ENCODE measurements at places on chromosomes 11 and 22. TPM values are rescaled to one million over a fixed set of nuclear protein-coding genes. Genes with fewer than 3 reads are reported as not detected.
A peak's percentile ranks its signal among the peaks of the same experiment; 100 is the strongest.

APOL4 gene
- 1.1 TPM for total RNA-seq

GRCh38 chr11:95688015-95688414 lies 101.6 kb downstream of the FAM76B start:
- no peaks in the 10 kb centered on the region for H3K4me1 ChIP-seq
- H3K36me3 ChIP-seq, result no peaks in the 10 kb centered on the region
- DNase-seq, result no peak
- H3K27me3 ChIP-seq, result no peaks in the 10 kb centered on the region
- no peak overlapping the region for H3K27ac ChIP-seq
- no peak overlapping the region for H3K4me3 ChIP-seq

POTEH gene
- total RNA-seq, result not detected

RASD2 gene
- total RNA-seq, result 0.05 TPM

DNA sequence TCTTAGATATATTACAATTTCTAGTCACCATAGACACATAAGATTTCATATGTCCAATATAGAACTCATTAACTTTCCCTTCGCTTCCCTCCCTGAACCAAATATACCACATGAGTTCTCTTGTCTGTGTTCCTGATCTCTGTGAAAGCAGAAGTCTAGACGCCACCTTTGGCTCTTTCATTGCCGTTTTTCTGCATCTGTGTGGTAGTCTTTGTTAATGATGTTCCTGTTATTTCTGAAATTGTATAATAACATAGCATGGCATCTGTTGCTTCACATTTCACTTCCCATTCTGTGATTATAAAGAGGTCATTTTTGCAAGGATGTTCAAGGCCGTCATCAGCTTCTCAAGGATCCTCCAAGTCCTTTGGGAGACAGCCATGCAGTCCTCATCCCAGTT lies 58.5 kb downstream of the NCAM1 start:
- H3K27me3 ChIP-seq, result no peaks in the 10 kb centered on the region
- no peaks in the 10 kb centered on the region for H3K36me3 ChIP-seq
- no peak for DNase-seq
- H3K4me3 ChIP-seq, result no peak overlapping the region
- no peak overlapping the region for H3K27ac ChIP-seq

- DNase-seq, result no peak
- no peak overlapping the region for H3K4me3 ChIP-seq
- no peaks in the 10 kb centered on the region for H3K36me3 ChIP-seq
- no peaks in the 10 kb centered on the region for H3K27me3 ChIP-seq
Observed at GRCh38 chr22:42862045-42862734, 5.1 kb upstream of the ARFGAP3 start.

- no peaks in the 10 kb centered on the region for H3K27me3 ChIP-seq
- peak; percentile 90 for DNase-seq
- no peak overlapping the region for H3K27ac ChIP-seq
- no peaks in the 10 kb centered on the region for H3K4me1 ChIP-seq
- no peak overlapping the region for H3K4me3 ChIP-seq
Observed at GRCh38 chr22:20128902-20129746, 2.5 kb upstream of the ZDHHC8 start.

- no peaks in the 10 kb centered on the region for H3K27me3 ChIP-seq
- no peak overlapping the region for H3K4me3 ChIP-seq
- no peak for DNase-seq
- H3K27ac ChIP-seq, result no peak overlapping the region
- H3K4me1 ChIP-seq, result no peaks in the 10 kb centered on the region
Observed at GRCh38 chr11:46047520-46047919, 73.7 kb downstream of the PHF21A start.

GRCh38 chr11:821512-822371 lies 3.0 kb downstream of the PNPLA2 start:
- peaks cover 4% of the 10 kb centered on the region for H3K36me3 ChIP-seq
- no peaks in the 10 kb centered on the region for H3K27me3 ChIP-seq
- H3K27ac ChIP-seq, result peak overlapping the region; percentile 88
- H3K4me1 ChIP-seq, result no peaks in the 10 kb centered on the region

GRCh38 chr11:128524172-128524571 lies 63.2 kb downstream of the ETS1 start:
- no peaks in the 10 kb centered on the region for H3K27me3 ChIP-seq
- no peaks in the 10 kb centered on the region for H3K4me1 ChIP-seq
- H3K27ac ChIP-seq, result peak overlapping the region; percentile 5
- DNase-seq, result no peak
- H3K36me3 ChIP-seq, result no peaks in the 10 kb centered on the region

DNA sequence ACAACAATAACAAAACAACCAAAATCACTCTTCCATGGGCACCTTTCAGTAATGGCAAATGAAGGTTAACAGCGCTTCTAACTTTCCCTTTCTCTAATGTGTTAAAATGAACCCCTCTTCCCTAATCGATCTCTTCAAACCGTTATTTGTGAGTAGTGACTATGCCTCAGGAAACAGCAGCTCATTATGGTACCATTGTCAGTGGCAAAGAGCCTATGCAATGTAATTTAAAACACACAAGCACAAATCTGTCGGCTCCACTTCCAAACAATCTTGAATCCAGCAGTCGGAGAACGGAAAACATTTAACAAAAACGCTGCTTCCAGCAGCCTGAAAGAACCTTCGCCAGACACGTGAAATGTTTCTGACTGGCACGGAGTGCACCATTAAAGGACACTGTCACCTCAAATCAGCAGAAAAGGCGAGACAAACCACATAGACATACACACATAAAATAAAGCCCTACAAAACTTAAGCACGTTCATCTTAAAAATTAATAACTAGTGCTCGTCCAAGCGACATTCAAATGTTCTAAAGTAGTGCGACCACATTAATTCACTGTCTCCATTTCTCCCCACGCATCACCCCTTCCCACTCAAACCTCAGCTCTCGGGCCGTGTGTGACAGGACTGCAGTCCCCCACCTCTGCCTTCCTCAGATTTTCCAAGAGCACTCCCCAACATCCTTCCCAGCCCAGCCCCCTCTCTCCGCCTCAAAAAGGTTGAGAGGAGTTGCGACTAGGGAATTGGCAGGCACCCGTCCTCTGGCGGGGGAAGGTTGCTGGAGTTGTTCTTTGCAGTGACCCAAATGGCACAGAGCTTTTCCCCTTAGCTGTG lies 748 bp downstream of the RAB30 start:
- H3K4me1 ChIP-seq, result peaks cover 2% of the 10 kb centered on the region
- H3K4me3 ChIP-seq, result peak overlapping the region; percentile 55
- H3K27ac ChIP-seq, result peak overlapping the region; percentile 76
- no peaks in the 10 kb centered on the region for H3K36me3 ChIP-seq

TPBGL gene
- total RNA-seq, result not detected

GRCh38 chr11:29125606-29126005 lies 891.2 kb downstream of the KCNA4 start:
- no peaks in the 10 kb centered on the region for H3K36me3 ChIP-seq
- no peak overlapping the region for H3K27ac ChIP-seq
- H3K4me1 ChIP-seq, result no peaks in the 10 kb centered on the region
- no peaks in the 10 kb centered on the region for H3K27me3 ChIP-seq
- no peak for DNase-seq

DNA sequence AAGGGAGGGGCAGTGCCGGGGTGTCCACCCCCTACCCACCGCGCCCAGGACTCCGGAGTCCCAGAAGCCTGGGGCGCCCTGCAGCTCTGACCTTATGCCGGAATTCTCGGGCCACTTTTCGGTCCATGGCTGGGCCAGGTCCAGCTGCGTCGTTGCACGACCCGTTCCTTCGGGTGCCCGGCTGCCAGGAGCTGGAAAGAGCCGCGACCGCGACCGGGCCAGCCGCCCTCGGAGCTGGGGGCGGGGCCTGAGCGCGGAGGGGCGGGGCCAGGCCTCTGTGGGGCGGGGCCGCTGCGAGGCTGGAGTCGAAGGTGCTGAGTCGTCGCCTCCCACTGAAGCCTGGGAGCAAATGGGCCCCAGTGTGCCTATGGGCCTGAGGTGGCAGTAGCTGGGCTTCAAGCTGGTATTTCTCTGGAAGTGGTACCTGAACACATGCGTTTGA lies at the start of gene USH1C:
USH1C (minus strand) TSS at position 236 of the 442 bp plus-strand sequence; CDS start at position 127, 109 bp downstream.
- H3K4me3 ChIP-seq, result no peak within 1 kb of the TSS
- H3K27me3 ChIP-seq, result no peaks in the 10 kb centered on the region

DNA sequence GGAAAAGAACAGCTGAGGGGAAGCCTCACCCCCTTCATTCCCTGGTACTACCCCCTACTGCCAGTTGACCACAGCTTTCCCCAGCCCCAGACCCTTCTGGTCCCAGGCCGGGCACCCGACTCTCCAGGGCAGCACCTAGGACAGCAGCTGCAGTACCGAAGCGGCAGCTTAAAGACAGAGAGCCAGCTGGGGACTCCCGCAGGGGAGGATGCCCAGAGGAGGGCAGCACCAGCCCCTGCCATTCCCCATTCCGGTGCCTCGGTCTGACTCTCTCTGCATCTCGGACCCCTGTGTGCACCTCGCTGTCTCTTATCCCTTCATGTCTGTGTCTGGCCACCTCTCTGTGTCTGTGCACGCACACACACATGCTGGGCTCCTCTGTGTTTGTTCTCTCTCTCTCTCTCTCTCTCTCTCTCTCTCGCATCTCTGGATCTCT lies 9.4 kb downstream of the IGSF9B start:
- no peak for DNase-seq
- H3K4me3 ChIP-seq, result no peak overlapping the region
- no peak overlapping the region for H3K27ac ChIP-seq
- no peaks in the 10 kb centered on the region for H3K4me1 ChIP-seq
- H3K36me3 ChIP-seq, result no peaks in the 10 kb centered on the region

DNA sequence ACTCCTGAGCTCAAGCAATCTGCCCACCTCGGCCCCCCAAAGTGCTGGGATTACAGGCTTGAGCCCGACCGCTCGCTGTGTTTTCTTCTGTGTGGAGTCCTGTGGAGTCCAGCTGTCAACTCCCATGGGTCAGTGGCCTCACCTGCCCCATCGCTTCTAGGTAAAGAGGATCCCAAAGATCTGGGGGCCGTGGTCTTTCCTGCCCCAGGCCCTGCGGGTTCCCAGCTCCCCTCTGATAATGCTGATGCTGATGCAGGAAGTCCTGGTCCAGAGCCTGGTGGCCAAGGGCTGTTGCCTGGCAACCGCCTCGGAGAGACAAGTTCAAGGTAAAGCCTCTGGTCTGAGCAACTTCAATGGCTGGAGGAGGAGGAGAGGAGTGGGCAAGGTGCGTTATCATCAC lies 9.6 kb downstream of the SSTR3 start:
- H3K4me1 ChIP-seq, result peaks cover 19% of the 10 kb centered on the region
- H3K27me3 ChIP-seq, result no peaks in the 10 kb centered on the region
- peak; percentile 17 for DNase-seq
- no peak overlapping the region for H3K27ac ChIP-seq
